Activated T-helper 1 cell treated with anti-CD3 and anti-CD28 coated beads, Interleukin-2, amount 50 U/mL, for 16 hours (primary cell): ENCODE measurements at places on chromosomes 11 and 22.
A peak's percentile ranks its signal among the peaks of the same experiment; 100 is the strongest.

GRCh38 chr22:40668611-40669411 lies 10.5 kb upstream of the MCHR1 start:
- no peak for DNase-seq

- peak; percentile 35 for DNase-seq
These were observed 50.2 kb downstream of the LIF start for GRCh38 chr22:30196141-30196879.

DNA sequence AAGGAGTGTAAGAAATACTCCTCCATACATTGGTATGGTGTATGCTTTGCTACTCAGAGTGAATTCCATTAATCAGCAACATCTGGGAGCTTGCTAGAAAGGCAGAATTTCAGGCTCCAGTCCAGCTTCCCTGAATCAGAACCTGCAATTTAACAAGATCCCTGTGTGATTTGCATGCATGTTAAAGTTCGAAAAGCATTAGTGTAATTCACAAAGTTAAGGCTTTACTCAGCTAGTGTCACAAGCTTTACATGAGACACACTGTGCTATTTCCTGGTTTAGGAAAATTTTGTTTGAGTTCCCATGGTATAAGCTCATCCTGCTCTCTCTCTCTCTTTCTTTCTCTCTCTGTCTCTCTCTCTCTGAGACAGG lies 37.0 kb upstream of the HEPHL1 start:
- no peak for DNase-seq

DNA sequence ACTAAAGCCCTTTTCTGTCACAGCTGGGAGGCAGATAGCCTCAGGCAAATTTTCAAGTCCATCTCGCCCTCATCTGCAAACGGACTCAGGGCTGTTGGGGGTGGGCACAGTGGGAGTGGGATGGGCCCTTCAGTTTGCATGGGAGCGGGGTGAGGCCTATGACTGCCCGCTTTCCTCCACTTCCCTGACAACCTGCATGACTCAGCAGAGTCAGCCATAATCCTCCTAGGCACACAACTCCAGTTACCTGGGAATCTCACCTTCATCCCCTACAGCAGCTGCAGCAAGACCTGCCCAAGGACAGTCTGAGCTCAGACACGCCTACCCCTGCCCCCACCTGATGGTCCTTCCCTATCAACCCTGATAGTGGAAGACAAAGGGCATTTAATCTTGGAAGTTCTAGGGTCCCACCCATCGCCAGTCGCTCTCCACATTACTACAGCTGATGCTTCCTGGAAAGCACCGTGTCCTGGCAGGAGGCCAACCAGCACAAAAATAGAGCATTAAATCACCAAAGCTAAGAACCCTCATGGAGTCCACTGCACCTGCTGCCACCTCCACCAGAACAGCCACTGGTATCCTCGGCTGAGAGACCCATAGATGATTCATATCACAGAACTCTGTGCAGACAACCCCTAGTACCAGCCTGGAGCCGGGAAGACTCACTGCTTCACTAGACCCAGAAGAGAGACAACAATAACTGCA lies 319.3 kb downstream of the DCDC1 start:
- no peak for DNase-seq

DNA sequence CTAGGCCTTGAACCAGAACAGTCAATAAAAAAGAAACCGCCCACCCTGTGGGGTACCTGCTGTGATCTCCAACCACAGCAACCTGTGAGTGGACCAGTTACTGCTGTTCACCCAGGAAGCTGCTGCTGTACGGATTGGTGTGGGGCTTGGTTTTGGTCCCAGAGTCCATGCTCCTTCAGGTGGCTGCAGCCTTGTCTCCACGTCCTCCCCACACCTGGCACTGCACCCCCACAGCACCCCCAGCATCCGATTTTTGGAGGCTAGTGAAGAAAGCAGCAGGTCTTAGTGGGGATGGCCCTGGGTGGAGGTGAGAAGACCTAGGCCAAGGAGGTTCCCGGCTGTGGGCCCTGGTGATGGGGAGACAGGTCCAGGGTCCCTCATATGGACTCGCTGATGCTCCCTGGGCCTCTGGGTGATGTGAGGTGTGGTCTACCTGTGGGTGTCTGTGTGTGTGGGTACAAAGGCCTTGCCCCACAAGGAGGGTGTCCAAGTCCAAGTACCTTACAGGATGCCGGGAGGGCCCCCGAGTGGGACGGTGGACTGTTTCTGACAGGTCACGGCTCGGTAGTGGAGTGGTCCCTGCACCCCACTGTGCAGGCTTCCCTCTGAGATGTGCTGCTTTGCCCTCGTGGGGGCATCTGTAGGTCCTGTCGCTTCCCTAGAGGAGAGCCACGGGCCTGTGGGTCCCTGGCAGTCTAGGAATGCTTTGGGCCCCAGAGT lies 283.4 kb downstream of the TBC1D22A start:
- no peak for DNase-seq

DNA sequence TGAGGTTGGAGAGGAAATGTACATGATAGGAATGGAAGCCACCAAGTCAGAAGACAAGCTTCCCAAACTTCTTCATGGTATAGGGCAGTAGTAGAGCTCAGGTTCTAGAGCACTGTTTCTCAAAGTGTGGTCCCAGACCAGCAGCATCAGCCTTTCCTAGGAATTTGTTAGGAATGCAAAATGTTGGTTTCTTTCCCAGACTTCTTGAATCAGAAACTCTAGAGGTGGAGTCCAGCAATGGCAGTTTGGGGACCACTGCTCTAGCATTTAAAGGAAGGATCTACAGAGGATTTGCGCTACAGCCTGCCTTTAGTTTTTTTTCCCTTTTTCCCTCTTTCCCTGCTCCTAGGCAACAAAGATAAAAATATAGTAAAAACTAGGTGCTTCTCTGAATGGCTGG lies 17.0 kb upstream of the MMP12 start:
- DNase-seq = no peak

DNA sequence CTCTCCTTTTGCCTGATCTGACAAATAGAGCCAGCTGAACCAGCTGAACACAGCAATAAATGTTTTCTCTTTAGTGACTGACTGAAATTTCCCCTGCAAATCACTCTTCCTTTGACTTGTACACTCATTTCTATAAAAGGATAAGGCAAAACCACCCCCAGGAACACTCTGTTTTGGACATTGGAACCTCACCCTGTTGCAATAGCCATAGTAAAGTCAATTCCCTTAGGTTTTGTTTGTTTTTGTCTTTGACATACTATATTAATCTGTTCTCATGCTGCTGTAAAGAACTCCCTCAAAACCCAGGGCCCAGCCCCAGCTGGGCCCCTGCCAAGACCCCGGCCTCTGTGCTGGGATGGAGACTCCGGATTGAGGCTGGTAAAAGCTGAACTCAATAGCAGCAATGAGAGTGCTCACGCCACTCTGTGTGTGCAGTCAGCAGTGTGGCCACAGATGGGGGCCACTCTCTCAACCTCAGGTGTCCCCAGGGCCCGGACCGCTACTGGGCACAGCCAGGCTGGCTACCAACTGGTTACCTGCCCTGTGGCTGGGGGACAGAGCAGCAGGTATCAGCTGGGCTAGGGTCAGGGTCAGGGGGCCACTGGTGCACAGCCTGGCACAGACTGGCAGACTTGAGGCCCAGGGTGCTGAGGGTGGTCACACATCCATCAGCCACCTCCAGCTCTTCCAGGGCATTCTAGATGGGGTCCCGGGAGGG lies 597.4 kb downstream of the LUZP2 start:
- no peak for DNase-seq

GRCh38 chr22:25680956-25681355 lies 61.0 kb upstream of the MYO18B start:
- no peak for DNase-seq

DNA sequence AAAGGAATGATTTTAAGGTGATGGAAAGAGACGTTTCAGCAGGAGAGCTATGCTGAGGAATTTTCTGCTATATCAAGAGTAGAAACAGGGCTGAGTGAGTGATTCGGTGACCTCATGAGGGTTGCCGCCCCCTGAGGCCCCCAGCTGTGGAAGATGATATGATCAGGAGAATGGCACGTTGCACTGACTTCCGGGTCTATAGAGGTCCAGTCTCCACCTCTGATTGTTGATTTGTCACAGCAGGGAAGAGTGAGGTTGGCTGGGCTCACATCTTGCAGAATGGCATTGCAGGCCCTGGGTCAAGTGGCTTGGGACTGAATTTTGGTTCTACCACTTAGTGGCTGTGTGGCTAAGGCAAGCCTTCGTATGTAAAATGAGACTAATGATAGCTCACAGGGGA lies 205.1 kb downstream of the SNX19 start:
- DNase-seq = no peak
